H9 (cell line): ENCODE measurements at places on chromosomes 5 and 9.

DNA sequence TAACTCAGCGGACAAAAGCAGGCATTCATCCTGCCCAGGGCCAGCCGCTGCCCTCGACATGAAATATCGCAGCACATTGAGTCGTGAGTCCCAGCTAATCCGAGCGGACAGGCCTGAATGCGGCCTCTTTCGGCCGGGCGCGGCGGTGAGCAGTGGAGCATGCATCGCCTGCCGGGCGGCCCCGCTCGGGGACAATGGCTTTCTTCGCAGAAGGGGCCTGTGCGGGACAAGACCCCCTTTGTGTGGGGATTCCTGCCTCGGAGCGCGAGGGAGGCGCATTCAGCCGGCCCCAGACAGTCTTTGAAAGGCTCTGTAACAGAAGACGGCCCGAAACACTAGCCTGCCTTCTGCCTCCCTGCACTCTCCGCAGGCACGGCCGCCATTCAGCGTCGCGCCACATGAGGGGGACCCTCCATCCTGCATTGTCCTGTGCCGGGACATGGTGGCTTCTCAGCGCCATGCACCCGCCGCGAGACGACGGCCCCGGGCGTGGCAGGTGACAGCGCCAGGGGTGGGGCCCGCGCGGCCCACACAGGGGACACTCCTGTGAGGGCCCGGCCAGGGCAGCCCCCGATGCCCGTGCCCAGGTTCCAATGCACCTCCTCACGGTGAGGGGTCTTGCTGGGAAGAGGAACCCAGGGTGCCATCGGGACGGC, 52.0 kb downstream of the EXD3 start:
- peak; percentile 43 for DNase-seq

DNA sequence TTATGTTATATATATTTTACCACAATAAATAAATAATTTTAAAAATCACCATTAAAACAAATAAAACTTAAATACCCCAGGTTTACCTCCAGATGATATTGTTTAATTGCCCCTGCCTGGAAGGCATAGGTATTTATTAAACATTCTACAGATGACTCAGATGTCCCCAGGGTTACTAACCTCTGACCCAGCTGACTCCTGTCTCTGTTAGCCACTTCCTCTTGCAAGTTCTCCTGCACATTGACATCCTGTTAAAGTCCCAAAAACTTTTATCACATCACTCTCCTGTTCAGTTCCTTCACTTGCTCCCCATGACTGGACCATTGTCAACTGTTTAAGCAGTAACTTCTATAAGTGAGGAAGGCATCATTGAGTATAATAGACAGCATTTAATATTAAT, 37.0 kb upstream of the RAB3C start:
- no peak for DNase-seq

DNA sequence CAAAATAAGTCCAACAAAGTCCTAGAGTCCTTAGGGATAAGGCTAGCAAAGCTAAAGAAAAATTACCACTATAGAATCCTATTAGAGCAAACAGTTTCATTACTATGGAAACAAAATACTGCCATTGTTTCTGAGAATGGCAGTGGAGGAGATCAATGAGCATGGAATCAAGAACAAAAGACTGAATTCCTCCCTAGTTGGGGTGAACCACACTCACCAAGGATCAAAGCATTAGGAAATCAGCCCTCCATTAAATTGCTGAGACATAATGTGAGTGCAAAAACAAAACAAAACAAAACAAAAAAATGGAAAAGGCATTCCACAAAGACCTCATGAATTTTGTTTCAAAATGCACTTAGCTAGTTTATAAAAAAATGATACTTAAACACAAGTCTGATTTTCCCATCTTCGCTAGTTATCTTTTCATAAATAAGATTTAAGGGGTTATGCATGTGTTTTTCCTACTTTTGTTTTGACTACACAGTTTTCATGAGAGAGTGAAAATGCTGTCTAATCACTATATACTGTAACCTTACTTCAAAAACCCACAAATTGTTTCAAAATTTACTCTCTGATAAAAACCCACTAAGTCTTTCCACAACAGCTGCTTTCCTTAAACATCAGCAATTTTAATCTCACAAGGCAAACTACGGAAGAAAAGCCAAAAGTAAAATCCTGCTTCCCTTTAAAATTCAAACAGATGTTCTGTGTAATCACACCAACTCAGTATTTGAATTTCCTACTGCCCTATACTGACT, 9.7 kb downstream of the SERINC5 start:
- DNase-seq = no peak

GRCh38 chr9:11374926-11375325, 762.1 kb upstream of the PTPRD start:
- no peak for DNase-seq

DNA sequence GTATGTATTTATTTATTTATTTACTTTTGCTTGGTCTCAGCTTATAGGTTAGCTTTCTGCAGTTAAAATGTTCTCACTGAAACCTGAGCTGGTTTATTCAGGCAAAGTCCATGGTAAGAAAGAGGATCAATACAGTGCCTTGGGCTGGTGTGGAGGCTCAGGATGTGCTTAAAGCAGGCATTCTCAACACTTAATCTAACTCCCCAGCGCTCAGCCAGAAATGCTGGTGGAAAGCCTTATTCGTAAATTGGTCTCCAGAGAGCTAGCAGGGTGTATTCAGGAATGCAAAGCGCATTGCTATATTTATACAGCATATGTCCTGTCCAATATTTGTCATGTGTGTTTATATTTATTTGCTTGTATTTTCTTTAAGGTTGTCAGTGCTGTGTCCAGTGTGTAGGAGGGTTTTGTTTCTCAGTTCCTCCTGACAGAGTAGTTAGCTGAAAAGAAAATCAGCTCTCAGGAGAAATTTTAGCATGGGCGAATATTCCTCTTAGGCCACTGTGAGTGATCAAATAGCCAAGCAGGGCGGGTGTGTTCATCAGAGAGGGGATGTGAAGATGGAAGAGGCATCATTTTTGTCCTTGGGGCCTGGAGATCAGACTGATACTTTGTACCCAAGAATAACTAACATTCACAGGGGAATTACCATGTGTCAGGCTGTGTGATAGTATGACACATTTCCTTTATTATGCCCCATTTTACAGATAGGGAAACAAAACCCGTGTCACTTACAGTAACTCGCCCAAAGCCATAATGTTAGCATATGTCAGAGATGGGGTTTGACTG, 65.8 kb downstream of the DOCK2 start:
- no peak for DNase-seq

GRCh38 chr5:146623666-146624065, 107.7 kb upstream of the GPR151 start:
- DNase-seq = no peak

- DNase-seq = no peak
Observed at GRCh38 chr9:120344230-120344629, 235.7 kb downstream of the CDK5RAP2 start.

DNA sequence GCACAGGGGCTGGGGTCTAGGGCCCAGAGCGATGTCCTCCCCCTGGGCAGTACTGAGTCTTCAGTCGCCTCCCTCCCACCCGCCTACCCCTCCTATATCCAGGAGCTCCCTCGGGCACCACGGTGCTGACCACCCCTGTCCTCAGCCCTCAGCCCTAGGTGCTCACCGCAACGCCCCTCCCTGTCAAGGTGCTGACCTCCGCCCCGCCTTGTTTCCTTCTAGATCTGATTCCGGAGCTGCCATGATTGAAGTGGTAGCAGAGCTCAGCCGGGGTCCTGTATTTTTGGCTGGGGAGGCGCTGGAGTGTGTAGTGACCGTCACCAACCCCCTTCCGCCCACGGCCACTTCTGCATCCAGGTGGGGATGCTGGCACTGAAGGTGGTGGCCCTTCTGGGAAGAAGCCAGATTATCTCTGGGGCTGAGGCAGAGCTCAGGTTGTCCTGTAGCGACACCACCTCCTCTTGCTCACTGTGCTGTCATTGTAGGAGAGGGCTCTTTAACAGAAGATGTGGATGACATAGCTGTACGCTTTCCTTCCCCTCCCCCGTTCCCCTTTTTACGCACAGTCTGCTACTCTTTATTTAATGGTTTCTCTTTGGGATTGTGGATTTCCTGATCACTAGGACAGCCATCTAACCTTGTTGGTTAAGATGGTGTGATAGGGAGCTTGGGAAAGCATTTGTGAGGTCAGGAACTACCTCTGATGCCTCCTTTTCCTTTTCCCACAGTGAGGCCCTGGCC, 598 bp downstream of the RGP1 start:
- DNase-seq = peak; percentile 51

DNA sequence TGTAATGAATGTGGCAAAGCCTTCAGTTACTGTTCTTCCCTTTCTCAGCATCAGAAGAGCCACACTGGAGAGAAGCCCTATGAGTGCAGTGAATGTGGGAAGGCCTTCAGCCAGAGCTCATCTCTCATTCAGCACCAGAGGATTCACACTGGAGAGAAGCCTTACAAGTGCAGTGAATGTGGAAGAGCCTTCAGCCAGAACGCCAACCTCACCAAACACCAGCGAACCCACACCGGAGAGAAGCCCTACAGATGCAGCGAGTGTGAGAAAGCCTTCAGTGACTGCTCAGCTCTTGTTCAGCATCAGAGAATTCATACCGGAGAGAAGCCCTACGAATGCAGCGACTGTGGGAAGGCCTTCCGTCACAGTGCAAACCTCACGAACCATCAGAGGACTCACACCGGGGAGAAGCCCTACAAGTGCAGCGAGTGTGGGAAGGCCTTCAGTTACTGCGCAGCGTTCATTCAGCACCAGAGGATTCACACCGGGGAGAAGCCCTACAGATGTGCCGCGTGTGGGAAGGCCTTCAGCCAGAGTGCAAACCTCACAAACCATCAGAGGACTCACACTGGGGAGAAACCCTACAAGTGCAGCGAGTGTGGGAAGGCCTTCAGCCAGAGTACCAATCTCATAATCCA, 6.8 kb downstream of the RPL12 start:
- DNase-seq = peak; percentile 41

GRCh38 chr9:35603506-35603985, 1.5 kb upstream of the TESK1 start:
- no peak for DNase-seq

GRCh38 chr9:21711504-21711903, 90.9 kb upstream of the MTAP start:
- peak; percentile 30 for DNase-seq

DNA sequence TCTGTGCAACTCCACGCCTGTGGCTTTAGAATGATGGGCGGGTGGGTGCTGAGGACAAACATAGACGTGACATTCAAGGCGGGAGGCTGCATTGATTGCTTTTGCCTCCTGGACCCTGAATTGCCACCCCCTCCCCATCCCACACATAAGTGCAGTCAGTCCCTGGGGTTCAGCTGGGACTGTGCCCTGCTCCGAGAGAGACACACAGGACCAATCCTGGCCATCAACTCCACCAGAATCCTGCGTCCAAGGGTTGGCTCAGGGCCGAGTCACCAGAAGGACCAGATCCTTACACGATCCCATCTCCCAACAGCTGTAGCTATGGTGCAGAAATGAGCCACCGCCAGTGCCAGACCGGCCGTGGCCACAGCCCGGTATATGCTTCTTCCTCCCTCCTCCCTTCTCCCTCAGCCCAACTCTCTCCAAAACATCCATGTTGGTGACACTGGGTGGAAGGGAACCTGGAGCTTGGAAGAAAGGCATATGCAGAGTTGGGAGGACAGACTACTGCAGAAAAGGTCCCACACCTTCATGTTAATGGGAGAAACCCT, 27.4 kb downstream of the IRX2 start:
- peak; percentile 14 for DNase-seq

- DNase-seq = peak; percentile 26
Observed at GRCh38 chr9:135507104-135508035, 6.9 kb downstream of the MRPS2 start.

- DNase-seq = peak; percentile 86
Observed at GRCh38 chr9:68560071-68560844, 19.6 kb upstream of the TMEM252 start.

DNA sequence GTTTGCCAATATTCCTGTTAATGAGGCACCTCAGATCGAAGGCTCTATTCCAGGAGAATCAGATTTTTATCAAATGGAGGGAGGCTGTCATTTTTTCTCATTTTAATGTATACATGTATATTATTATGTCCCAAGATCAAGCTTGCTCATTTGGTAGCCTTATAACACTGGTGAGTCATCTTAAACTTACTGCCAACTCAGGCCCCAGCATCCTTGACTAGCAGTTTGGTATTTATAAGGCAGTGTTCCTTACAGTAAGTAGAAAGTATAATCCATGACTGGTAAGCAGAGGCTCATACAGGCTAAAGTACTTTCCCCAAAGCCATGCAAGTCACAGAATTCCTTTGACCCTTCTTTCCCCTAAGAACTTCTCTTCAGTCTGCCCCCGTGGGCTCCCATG, 90.7 kb upstream of the NR3C1 start:
- no peak for DNase-seq

DNA sequence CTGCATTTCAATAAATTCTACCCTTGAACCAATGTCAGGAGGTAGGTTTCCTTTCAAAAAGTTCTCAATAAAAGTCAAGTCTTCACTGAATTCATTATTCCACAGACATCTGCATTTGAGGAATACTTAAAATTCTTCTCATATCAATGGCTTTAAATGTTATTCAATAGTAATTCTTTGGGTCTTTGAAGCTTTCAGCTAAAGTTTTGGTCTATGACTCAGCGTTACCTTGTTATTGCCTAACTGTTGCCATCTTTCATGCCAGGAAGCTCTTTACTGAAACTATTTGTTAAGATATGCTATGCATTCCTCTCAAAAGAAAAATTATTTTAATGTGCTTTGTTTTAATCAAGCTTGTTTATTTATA, 170.5 kb downstream of the NNT start:
- DNase-seq = no peak

GRCh38 chr9:100098887-100099721, at the start of the genes ERP44 and INVS:
ERP44 (minus strand) TSS chr9:100099000; CDS start chr9:100098840, 160 bp downstream.
INVS (plus strand) TSS chr9:100099243; CDS start chr9:100104522, 5,279 bp downstream.
- DNase-seq = peak; percentile 99

- no peak for DNase-seq
Observed at GRCh38 chr5:74608736-74609601, 31.6 kb downstream of the ENC1 start.

DNA sequence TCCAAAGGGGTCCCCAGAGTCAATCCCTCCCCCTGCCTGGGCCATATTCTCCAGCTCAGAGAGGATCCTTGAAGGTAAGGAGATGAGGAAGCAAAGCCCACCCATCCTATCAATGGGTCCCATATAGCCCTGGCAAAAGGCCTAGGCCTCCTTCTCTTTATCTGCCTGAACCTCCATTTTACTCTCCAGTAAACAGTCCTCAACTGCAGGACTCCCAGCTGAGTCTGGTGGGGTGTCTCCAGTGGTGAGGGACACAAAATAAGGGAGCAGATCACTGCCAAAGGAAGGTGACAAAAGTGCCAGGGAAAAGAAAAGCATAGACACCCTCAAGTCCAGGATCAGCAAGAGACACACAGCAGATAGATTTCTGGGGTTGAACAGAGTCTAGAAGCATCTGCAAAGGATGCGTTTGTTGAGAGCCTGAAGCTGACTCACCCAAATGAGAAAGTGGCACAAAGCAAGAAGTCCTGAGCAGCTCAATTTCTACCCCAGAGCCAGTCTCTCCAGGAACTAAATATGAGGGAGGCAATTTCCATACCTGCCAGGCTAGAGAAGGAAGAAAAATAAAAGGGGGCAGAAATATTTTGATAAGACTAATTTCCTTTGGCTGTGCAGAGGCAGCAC, 2.7 kb upstream of the EBF1 start:
- no peak for DNase-seq
